ENCODE measurements at places on chromosomes 11 and 22.

GRCh38 chr11:119473226-119473625, 50.3 kb upstream of the THY1 start:
- DNase-seq: no peak

DNA sequence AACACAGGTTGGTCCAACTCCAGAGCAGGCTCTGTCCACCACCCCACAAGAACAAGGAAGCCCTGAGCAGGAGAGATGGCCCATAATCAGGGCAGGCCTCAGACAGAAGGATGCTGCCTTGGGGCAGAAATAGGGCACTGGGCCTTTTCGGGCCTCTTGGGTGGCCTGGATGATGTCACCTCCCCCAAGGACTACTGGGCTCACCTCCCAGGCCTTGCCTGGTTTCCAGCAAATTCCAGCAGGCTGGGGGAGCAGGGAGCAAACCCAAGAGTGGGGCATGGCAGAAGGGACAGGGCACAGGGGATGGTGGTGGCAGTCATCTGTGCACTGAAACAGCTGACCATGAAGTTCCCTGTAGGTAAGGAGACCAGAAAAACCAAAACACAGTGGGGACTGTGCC, 5.3 kb upstream of the NAA40 start:
- no peak for DNase-seq

DNA sequence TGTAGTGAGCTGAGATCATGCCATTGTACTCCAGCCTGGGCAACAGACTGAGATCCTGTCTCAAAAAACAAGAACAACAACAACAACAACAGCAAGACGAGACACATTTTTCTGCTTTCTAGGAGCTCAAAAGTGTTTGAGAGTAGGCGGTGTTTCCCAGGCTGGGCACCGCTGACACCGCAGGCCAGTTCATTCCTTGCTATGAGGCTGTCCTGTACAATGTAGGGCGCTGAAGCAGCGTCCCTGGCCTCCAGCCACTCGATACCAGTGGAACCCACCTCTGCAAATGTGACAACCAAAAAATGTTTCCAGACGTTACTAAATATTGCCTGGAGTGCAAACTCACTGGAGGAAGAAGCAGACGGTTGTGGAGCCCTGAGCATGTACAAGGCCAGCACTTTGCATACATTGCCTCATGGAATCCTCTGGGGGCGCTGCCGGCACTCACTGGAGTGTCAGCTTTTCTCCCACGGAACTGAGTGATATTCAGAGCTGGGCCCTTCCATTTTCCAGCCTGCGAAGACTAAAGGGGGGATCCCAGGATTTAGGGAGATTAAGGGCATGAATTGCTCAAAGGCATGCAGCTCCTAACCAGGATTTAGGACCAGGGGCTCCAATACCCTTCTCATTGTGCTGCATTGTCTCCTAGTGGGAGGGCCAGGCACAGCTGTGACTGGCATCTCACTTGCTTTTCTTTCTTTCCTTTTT, 5.8 kb upstream of the MIEF1 start:
- peak; percentile 36 for DNase-seq

- DNase-seq: no peak
Observed at GRCh38 chr22:29351042-29351441, 35.5 kb upstream of the RASL10A start.

GRCh38 chr11:86574493-86575207, 97.8 kb downstream of the ME3 start:
- DNase-seq: no peak

- peak; percentile 4 for DNase-seq
Observed at GRCh38 chr11:116454020-116454645, 318.7 kb downstream of the BUD13 start.

- no peak for DNase-seq
Observed at GRCh38 chr11:34199525-34199924, 94.1 kb downstream of the NAT10 start.

DNA sequence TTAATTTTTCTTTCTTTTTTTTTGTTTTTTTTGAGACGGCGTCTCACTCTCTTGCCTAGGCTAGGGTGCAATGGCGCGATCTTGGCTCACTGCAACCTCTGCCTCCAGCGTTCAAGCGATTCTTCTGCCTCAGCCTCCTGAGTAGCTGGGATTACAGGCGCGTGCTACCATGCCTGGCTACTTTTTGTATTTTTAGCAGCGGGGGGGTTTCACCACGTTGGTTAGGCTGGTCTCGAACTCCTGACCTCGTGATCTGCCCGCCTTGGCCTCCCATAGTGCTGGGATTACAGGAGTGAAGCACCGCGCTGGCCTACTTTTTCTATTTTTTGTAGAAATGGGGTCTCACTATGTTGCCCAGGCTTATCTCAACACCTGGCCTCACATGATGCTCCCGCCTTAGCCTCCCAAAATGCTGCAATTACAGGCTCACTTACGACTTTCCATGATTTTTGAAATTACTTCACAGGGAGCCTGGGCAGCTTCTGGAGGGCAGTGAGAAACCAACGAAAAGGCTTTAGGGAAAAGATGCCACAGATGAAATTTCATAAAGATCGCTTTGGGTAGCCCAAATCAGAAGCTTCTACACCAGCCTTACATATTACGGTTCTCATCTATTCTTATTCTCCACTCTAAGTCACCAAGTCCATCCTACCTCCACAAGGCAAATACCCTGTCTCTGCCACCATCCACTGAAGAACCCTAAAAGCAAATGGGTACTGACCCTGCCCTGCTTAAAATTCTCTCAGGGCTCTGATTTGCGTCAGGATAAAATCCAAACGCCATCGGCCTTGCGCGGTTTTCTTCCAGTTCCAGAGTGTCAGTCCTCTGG, 866 bp upstream of the RRM1 start:
- DNase-seq: no peak

- DNase-seq: no peak
Observed at GRCh38 chr11:75430714-75431532, 2.1 kb downstream of the KLHL35 start.

- no peak for DNase-seq
Observed at GRCh38 chr11:26201411-26201810, 130.5 kb upstream of the ANO3 start.

DNA sequence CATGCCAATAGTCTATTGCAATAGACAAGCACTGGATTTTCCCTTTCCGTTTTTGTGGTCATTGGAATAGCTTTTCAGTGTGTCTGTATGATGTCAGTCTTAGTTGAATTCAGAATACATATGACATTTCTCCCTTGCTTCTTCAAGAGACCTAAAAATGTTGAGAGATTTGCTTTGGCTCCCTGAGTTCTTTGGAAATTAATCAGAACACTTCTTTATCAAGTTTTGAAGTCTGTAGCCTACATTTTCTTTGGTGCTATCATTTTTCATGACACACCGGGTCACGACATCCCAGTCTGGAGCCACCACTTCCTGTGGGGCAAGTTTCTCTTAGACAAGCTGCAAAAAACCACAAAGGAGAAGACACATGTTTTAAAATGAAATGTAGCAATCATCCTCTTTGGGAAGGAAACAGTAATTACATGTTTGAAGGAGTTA, 847.1 kb downstream of the OPCML start:
- DNase-seq: no peak

DNA sequence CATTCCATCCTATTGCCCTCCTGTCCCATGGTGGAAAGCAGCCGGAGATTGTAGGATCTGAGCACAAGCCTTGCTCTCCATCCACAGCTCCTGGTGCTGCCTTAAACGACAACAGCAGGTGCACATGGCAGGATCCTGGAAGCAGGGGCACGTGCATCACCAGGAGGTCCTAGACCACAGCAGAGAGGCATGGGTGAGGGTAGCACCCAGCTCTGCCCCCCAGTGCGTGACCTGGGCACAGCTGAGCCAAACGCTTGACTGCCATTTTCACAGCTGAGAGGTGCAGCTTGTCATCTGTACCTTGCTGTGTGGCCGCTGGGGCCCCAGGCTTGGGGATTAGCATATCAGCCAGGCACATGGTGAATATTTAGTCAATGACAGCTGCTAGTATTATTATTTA, 92.7 kb downstream of the NTM start:
- DNase-seq: no peak

- no peak for DNase-seq
Observed at GRCh38 chr11:117790279-117790678, 6.7 kb downstream of the DSCAML1 start.

DNA sequence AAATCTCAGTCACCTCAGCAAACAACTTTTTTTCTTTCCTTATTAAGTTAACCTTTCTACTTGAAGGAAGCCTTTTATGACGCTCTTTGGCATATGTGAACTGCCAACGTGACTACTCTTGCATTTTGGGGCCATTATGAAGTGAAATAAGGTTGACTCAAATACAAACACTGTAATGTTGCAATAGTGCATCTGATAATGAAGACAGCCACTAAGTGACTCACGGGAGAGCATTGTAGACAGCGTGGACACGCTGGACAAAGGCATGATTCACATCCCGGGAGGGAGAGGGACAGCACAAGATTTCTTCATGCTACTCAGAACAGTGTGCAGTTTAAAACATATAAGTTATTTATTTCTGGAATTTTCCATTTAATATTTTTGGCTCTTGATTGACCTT, 560.8 kb downstream of the ETS1 start:
- DNase-seq: no peak

DNA sequence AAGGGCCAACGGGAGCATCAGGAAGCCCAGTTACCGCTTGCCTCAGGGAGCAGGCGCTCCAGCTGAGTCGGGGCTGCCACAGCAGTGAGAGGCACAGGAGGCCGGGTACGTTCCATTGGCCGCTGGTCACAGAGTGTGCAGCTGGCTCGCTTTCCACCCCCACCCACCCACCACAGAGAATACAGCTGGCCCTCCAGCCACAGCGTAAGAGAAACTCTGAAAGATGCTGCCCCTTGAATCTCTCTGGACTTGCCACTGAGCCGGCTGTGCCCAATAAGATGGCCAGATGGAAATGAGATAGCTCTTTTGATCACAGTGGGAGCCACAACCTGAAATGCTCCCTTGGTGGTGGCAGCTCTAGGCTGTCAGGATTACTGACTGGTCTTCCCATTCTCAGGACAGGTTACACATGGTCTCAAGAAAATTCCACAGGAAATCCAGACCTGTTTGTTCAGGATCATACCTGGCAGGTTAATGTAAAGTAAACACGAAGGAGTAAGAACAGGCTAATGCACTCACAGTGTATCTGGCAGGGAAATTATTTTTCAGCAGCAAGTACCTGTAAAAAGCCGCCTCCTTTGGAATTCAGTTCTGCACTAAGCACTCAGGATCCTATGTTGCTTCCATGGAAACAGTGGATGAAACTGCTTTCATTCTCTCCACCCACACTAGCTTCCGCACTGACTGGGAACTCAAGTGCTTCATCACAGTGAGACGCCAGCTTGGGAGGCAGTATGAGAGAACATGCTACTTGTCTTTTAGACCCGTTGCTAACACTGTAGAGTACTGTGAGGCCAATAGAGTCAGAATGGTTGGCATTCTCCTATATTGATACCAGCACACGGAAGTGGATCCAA, 16.5 kb downstream of the SIAE start:
- no peak for DNase-seq
